Kasumi-1 (cell line): ENCODE measurements at places on chromosomes 12 and 14.

GRCh38 chr14:81582420-81582819 lies 48.8 kb upstream of the SEL1L start:
- no peak for DNase-seq

DNA sequence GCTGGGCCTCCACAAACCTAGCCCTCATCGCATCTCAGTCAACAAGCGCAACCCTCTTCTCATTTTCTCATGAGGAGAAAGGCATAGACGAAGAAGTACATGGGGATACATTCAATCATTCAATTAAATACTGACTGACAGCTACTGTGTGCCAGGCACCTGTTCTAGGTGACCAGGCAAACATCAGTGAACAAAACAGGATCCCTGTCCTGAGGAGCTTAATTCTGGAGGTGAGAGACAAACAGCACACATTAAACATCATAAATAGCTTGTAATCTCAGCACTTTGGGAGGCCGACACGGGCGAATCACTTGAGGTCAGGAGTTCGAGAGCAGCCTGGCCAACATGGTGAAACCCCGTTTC lies 362 bp upstream of the ACYP1 start:
- no peak for DNase-seq

GRCh38 chr14:55913324-55914025 lies 204.7 kb upstream of the PELI2 start:
- DNase-seq = no peak

- DNase-seq = no peak
These were observed 24.1 kb upstream of the PLEKHA5 start for GRCh38 chr12:19105463-19105862.

DNA sequence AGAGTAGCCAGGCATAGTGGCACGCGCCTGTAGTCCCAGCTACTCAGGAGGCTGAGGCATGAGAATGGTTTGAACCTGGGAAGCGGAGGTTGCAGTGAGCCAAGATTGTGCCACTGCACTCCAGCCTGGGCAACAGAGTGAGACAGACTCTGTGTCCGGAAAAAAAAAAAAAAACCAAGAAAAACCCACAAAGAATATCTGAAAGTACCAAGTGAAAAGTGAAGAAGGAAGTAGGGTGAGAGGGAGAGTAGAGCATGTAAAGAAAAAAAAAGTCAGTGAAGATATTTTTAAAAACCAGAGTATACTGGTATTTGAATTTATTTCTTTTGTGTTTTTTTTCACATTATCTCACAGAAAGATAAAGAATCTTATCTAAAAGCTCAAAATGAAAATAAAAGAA lies 43.3 kb upstream of the ISM2 start:
- no peak for DNase-seq

GRCh38 chr14:51439896-51440295 lies 199.8 kb downstream of the TMX1 start:
- no peak for DNase-seq

- DNase-seq = no peak
These were observed 2.9 kb upstream of the CLEC7A start for GRCh38 chr12:10132850-10133370.

GRCh38 chr12:97288531-97288930 lies 174.1 kb upstream of the RMST start:
- no peak for DNase-seq

DNA sequence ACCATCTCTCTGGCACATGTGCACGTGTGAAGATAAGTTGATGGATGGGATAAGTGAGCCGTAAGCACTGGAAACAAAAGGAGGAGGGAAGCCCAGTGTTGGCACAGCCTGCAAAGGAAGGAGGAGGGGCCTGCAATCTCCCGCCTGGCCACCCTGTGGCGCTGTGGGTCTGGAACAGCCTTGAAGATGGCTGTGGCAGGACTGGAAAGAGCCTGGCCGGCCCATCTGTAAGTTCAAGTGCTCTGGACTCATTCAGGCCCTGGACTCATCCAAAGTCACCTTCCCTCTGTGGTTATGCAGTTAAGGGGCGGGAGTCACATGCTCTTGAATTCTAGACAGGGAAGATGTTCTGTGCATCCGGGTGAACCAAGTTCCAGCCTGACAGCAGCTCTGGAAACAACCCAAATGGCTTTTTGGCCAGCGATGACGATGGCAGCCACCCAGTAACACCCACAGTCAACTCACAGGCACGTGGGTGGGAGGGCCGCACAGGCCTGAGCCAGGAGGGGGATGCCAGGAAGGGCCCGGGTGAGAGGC lies 50.4 kb downstream of the CHGA start:
- peak; percentile 13 for DNase-seq

GRCh38 chr12:105876396-105876927 lies 262.3 kb downstream of the NUAK1 start:
- no peak for DNase-seq

DNA sequence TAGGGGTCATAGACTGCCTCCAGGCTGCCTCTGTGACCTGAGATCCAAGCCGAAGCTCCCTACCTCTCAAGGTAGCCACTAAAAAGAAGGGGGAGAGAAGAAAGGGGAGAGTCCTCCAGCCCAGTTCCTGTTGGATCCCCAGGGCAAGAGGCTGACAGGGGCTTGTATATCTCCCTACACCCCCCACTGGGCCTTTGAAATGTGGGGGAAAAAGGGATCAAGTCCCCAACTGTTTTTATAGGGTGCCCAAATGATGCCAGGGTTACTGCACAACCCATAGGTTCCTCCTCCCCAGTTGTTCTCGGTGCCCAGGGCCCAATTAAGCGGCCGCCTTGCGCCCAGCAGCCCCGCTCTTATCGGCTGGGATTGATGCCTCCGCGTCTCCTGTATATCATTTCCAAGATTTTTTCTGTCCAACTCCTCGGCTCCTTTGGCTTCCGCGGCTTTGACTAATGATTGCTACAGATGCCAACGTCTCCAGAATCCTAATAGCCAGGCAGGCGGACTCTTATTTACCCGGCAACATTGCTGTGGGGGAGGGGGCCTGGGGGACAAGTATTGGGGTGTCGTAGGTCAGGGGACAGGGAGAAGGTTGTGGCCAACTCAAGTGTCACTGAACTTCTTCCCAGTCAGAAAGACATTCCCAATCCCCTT lies 7.6 kb upstream of the HOXC4 start:
- no peak for DNase-seq

DNA sequence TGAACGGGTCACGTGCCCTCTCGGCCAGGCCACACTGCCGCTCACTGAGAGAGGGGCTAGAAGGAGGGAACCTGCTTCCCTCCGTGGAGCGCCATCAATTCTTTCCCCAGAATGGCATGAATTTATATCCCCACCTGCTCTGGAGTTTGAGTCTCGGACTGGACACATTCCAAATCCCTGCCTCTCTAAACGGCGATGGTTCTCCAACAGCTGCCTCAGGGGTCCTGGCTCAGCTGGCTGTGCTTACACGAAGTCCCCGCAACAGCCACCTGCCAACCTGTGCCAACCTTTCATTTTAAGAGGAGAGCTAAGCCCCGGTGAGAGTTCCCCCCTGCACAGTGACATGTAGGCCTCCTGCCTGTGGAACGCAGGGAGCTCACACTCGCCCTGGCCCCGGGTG lies 73.2 kb downstream of the RIMBP2 start:
- no peak for DNase-seq

DNA sequence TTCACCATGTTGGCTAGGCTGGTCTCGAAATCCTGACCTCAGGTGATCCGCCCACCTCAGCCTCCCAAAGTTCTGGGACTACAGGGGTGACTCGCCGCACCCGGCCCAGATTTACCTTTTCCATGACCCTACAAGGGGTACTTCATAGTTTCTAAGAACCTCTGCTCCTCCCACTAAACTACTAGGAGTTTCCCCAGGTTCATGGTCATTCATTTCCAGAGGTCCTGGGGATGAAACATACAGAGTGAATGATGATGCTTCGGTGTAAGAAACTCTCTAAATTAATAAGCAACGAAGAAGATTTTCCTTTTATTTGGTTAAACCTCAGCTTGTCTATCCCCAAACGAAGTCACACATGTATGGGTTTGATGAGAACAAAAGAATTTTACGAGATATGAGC lies 56.9 kb downstream of the AMN start:
- no peak for DNase-seq

DNA sequence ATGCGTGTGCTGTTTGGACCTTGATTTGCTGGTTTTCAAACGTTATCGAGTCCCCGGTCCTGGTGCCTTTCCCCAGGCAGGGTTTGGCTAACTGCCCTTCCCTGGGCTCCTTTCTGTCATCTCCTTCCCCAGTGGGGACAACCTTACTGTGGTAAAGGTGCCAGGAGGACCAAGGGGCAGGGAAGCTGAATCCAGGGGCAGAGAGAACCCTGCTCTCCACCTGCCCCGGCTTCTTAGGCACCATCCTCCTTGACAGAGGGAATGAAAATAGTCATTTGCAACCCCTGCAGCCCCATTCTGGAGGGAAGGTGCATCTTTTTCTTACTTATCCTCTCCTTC lies 5.0 kb downstream of the CEBPE start:
- no peak for DNase-seq

DNA sequence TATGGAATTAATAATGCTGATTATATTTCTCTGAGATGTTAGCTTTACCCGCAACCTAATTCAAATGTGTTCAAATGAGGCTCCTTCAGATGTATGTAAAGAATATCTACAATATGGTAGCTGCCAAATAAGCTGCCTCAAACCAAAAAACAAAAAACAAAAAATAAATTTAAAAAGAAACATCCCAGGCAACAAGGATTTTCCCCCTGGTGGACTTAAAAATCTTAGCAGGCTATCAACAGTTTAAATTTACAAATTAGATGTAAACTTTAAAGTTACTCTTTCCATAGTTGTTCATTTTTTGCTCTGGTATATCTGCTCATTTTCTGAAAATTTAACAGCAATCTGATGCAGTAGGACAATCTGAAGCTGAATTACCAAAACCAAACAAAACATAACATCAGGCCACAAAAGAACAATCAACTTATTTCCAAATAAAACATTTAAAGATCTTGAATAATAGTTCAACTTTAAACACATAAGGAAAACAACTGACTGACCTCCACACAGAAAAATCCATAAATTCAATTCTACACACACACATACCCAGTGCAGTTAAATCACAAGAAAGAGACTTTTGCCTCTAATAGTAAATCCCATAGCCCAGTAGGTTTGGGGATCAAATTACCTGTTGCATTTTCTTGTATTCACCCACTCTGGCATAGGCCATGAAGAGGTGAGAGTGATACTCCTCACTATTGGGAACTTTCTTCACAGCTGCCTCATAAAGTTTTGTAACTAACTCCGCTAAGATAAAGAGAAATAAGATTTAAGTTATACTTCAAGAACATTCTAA lies 21.3 kb downstream of the NAA25 start:
- no peak for DNase-seq

DNA sequence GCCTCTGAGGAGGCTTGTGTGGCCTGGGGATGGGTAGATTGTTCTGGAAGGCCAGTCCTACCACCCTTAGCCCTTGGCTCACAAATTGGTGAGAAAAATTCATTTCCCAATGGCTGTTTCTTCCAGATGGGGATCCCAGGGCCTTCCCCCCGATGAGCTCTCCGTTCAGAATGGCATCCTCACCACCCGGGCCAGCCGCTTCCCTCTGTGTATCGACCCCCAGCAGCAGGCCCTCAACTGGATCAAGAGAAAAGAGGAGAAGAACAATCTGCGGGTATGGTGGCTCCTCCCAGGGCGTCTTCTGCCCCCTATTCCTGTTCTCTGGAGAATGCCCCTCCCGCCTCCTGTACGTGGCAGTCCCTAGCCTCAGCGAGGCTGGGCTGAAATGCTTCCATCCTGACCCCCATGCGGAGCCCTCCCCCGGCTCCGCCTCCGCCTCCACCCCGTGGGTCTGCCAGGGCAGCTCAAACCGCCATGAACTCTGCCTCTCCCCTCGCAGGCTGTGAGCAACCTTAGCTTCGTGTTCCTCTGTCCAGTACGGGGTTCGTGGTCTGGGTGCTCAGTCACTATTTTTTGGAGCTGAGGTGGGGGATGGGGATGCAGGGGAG lies 57.8 kb downstream of the CCDC92 start:
- no peak for DNase-seq

GRCh38 chr14:69858801-69859200 lies 20.4 kb upstream of the SMOC1 start:
- no peak for DNase-seq

GRCh38 chr14:60195179-60195810 lies 30.1 kb upstream of the DHRS7 start:
- DNase-seq = no peak

GRCh38 chr12:112285600-112286401 lies 96.4 kb downstream of the HECTD4 start:
- DNase-seq = peak; percentile 69

DNA sequence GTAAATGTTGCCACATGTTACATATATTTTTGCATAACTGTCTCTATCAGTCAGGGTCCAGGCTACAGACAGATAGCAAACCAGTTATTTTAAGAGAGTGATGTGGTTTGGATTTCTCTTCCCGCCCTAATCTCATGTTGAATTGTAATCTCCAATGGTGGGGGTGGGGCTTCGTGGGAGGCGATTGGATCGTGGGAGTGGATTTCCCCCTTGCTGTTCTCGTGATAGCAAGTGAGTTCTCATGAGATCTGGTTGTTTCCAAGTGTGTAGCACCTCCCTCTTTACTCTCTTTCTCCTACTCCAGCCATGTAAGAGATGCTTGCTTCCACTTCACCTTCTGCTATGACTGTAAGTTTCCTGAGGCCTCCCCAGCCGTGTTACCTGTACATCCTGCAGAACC lies 704.2 kb upstream of the TBX3 start:
- DNase-seq = no peak

DNA sequence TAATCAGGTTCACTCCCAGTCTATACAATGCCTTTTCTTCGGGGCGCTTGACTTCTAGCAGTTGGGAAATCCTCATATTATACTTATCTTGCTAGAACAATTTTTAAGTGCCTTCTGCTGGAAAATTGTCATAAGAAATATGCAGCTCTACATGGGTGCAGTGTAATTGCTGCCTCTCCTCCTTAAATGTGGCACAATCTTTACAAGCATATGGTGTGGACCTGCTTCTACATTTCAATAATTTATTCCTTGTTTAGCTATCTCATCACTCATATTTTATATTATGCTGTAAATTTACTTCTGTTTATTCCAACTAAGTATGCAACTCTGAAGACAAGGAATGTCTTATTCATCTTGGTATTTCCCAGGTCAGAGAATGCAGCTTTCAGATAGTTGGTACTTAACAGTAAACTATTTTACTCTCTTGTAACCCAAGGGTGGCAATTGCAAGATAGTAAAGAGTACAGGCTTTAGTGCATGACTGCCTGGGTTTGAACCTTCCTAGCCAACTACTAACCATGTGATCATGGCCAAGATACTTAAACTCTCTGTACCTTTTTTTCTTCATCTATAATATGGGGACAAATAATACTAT lies 43.6 kb upstream of the GAS2L3 start:
- no peak for DNase-seq

DNA sequence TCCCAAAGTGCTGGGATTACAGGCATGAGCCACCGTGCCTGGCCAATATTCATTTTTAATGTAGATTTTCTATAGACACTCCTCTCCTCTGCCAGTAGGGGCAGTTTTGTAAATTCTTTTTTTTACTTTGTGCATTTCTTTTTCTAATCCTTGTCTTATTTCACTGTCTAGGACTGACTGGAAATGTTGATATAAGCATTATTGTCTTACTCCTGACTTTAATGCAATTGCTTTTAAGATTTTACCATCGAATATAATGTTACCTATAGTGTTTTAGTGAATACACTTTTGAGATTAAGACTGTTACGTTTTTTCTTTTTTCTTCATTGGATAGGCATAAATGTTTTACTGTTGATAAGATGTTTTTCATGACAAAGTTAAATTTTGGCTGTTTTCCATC lies 35.4 kb upstream of the EMP1 start:
- peak; percentile 1 for DNase-seq

- DNase-seq = no peak
These were observed 23.0 kb upstream of the HECTD1 start for GRCh38 chr14:31230573-31230958.
